ENCODE measurements at places on chromosomes 6 and 20.

DNA sequence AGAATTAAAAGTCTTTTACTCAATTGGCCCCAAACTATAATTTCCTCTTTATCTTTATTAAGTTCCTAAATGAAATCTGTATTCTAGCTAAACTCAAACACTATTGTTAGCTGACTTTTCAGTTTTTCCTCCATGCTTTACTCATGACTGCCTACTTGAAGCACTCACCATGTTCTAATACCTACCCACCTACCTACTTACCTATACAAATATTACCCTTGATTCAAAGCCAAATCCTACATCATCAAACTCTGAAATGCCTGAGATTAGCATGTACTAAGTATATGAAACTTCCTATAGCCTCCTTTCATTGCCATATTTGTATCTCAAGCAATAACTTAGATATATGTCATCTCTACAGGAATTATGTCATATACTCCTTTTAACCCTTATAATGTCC lies 259.7 kb downstream of the HDGFL1 start:
- DNase-seq = no peak

GRCh38 chr6:166763606-166764472 lies 136.8 kb upstream of the RPS6KA2 start:
- no peak for DNase-seq

DNA sequence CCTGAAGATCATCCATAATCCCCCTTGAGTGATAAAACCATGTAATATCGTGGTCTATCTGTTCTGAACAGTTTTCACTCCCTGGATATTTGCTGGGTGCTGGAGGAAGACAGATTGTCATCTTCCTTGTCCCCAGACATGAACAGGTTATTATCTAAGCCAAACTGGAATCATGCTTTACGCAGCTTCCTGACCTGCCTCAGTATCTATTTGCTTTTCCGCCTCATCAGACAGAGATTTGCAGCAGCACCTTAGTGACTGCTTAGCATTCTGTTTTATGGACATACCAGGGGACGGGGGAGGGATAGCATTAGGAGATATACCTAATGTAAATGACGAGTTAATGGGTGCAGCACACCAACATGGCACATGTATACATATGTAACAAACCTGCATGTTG lies 124.6 kb downstream of the SLC23A2 start:
- DNase-seq = no peak

DNA sequence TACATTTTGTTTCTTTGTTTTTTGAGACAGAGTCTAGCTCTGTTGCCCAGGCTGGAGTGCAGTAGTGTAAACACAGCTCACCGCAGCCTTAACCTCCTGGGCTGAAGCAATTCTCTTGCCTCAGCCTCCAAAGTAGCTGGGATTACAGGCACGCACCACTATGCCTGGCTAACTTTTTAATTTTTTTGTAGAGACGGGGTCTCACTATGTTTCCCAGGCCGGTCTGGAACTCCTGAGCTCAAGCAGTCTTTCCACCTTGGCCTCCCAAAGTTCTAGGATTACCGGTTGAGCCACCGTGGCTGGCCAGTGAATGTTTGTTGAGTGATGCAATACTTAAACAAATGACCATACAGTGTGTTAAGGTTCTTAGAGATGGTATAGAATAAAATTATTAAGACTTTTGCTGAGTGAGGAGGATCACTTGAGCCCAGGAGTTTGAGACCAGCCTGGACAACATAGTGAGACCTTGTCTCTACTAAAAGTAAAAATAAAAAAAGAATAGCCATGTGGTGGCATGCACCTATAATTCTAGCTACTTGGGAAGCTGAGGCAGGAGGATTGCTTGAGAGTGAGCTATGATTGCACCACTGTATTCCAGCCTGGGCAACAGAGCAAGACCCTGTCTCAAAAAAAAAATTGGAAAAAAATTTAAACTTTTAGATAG lies 13.4 kb downstream of the CEP250 start:
- DNase-seq = no peak

DNA sequence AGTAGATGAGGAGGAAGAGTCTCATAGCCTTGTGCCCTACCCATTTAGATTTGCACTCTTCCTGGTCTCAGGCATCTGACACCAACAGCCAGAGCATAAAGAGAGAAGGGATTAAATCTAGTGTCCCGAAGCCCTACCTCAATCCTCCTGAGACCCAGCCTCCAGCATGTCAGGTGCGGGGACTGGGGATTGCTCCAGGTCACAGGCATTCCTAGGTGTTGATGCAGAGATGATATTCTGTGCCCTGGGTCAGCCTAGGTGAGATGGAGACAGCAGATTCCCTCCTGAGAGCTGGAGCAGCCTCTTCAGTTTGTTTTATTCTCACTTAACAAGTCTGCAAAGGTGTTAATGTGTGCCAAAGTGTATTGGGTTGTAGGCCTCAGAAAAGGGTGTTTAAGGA lies 89.8 kb downstream of the ANKRD6 start:
- no peak for DNase-seq

- DNase-seq = no peak
These were observed 396.5 kb upstream of the CNR1 start for GRCh38 chr6:88562353-88563276.

DNA sequence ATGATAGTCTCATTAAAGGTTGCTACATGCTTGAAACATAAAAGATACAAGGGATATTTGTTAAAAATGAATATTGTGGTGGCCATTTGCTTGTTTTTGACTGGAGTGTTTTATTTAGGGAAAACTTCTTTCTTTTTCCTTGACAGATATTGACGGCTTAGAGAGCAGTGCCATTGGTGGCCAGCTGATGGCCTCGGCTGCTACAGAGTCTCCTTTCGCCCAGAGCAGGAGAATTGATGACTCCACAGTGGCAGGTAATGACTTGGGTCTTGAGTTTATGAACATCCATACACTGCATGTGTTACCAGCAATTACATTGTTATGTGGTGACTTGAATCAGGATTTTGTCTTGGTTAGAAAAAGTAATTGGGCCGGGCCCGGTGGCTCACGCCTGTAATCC lies 67.5 kb upstream of the PBOV1 start:
- DNase-seq = no peak

DNA sequence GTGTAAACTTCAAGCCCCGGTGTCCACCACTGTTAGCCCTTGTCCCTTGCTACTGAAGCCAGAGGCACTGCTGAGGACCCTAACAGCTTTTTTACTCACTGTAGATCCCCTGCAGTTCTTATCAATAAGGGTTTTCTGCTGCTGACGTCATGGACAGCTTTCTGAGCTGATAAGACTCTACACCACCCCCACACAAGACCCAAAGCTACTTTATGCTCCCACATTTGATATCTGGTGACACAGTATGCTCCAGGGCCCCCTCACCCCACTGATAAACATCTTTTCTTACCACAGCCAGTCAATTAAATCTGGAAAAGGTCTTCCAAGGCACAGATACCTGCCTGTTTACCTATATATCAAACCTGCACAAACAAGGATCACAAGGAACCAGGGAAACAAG lies 65.3 kb downstream of the NUS1 start:
- no peak for DNase-seq

DNA sequence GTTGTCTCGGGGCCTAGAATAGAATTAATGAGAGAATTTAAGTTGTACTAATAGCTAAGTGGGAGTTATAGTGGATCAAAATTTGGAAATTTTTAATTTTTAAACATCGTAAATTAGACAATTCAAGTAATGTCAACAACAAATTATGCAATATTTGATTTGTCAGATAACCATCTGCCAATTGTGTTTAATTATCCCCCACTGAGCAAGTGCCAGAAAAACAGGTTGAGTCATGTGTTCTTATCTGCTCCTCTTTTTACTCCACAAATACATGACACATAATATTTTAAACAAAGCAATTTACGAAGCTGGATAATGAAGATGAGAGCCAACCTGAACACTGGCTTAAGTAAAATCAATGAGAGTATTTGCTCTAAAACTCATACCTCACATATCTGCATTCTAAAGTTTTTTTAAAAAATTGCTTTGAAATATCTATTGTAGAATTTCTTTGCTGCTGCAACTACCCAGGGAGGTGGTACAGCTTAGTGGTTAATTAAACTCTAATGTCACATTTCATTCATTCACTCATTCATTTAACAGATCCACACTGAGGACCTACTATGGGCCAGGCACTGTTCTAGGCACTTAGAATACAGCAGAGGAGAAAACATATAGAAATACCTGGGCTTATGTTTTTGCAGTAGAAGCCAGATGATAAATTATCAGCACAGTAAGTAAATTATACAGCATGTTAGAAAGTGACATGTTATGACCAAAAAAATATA lies 57.1 kb upstream of the MAP7 start:
- DNase-seq = no peak

GRCh38 chr6:118632359-118632758 lies 19.0 kb downstream of the CEP85L start:
- no peak for DNase-seq

DNA sequence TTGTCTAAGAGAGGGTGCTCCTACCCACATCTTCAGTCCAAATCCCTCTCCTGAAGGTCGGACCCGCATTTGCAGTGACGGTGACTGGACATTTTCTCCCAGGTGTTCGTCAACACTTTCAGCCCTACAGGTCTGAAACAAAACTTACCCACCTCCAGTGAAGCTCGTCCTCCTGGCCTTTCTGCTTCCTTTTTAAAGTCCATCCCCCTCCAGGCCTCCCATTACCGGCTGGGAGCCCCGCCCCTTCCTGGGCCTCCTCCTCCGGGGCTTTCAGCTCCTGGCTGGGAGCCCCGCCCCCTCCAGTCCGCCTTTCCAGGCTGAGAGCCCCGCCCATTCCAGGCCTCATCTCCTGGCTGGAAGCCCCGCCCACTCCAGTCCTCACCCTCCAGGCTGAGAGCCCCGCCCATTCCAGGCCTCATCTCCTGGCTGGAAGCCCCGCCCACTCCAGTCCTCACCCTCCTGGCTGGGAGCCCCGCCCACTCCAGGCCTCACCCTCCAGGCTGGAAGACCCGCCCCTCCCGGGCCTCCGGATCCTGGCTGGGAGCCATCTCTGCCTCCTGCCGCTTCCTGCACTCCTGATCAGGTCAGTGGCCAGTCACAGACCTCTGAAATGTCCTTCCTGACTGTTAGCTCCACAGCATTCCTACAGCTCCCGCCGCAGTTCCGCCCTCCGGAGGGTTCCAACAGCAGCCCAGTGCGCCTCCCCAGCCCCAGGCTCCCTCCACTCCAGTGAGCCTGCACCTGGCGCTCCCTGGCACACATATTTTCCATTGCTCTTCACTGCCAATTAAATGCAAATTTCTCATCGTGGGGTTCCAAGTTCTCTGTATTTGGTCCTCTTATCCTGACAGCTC lies 98.5 kb downstream of the LY86 start:
- no peak for DNase-seq

GRCh38 chr20:46695892-46696291 lies 6.6 kb upstream of the TP53RK start:
- DNase-seq = peak; percentile 81

DNA sequence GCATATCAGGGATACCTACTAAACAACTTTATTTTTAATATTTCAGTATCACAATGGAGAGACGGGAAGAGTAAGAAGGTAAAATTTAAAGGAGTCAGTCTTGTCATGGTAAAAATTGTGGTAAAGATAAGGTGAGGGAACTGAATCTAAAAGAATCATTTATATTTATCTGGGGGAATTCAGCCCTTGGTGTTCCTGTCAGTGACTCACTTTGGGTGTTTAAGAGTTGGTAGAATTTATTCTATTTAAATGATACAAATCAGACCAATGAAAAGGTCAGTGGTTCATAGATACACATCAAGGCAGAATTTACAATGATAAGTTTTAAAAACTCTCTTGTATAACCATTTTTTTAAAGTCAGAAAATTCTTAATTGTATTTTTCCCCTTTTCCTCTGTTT lies 164.4 kb downstream of the CDKAL1 start:
- no peak for DNase-seq

GRCh38 chr6:107308677-107309076 lies 150.7 kb downstream of the PDSS2 start:
- DNase-seq = no peak

GRCh38 chr6:8238773-8239683 lies 136.7 kb upstream of the EEF1E1 start:
- no peak for DNase-seq

DNA sequence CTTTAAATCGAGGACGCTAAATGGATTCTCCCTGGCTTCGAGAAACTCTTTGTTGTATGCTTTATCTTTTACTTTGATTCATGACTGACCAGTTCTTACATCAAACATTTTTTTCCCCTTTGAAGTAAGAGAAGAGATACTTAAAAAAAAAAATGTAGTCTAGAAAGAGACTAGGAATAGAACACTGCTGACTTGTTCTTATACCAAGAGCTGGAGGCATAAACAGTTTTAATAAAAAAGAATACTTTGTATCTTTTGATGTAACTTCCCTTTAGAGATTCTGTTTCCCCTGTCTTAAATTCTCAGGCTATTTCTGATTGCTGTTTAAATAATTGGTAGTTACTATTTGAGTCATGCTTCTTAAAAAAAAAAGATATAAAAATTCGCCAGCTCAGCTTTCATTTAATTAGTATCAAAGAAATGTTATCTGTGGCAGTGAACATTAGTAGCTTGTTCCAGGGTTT lies 4.8 kb downstream of the ASXL1 start:
- no peak for DNase-seq

DNA sequence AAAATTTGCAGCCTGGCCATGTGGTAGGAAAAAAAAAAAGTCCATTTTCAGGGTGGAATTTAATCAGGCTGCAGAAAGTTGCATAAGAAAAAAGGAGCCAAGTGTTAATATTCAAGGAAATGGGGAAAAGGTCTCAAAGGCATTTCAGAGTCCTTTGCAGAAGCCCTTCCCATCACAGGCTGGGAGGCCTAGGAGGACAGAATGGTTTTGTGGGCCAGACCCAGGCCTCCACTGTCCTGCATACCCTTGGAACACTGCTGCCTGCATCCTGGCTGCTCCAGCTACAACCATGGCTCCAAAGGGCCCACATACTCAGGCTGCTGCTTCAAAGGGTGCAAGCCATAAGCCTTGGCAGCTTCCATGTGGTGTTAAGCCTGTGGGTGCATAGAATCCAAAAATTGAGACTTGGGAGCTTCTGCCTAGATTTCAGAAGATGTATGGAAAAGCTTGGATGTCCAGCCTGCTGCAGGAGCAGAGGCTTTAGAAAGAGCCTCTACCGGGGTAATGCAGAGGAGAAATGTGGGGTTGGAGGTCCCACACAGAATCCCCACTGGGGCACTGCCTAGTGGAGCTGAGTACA lies 239.0 kb upstream of the STXBP5 start:
- DNase-seq = no peak

DNA sequence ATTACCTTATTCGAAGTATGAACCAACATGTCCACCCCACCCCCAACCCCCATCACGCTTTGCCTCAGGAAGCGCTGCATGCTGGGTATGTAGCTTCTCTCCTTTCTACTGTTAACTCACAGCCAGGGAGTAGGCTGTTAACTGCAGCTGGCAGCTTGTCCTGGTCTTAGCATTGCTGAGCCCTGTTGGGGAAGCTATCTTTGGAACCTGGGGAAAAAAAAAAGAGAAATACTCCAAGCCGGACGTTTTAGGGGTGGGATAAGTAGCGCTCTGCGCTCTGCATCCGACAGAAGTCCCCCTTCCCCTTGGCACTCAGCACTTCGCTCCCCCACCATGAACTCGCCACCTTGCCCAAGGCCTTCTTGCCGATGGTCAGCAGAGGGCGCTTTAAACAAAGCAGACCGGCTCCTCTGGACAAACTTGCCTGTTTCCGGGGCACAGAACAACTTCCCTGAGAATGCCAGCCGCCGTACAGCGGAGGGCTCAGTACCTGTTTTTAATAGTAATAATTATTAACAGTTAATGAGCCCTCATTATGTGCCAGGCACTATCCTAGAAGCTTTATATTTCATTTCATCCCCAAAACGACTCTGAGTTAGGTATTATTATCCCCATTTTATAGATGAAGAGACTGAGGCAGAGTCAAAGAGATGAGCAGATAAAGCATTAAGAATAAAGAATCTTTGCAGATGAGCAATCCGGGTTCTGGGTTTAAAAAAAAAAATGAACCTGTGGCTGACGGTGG lies 35.2 kb upstream of the MDFI start:
- DNase-seq = peak; percentile 44

Measured in AG09319 (cell line).